Large intestine (tissue), 12 donors: ENCODE measurements at places on chromosomes 13 and 19. TPM values are rescaled to one million over a fixed set of nuclear protein-coding genes. Genes with fewer than 3 reads are reported as not detected.

- H3K4me3 ChIP-seq, result peak overlapping the region; percentile 36
- peak; percentile 93 for DNase-seq
- peaks cover 65% of the 10 kb centered on the region for H3K4me1 ChIP-seq
Measured at GRCh38 chr19:44753932-44754749, 5.6 kb downstream of the BCL3 start.

GRCh38 chr13:43537124-43537523 lies 249.6 kb downstream of the ENOX1 start:
- no peaks in the 10 kb centered on the region for H3K27me3 ChIP-seq
- H3K27ac ChIP-seq, result no peak overlapping the region
- no peaks in the 10 kb centered on the region for H3K36me3 ChIP-seq
- H3K4me1 ChIP-seq, result no peaks in the 10 kb centered on the region
- DNase-seq, result no peak

DNA sequence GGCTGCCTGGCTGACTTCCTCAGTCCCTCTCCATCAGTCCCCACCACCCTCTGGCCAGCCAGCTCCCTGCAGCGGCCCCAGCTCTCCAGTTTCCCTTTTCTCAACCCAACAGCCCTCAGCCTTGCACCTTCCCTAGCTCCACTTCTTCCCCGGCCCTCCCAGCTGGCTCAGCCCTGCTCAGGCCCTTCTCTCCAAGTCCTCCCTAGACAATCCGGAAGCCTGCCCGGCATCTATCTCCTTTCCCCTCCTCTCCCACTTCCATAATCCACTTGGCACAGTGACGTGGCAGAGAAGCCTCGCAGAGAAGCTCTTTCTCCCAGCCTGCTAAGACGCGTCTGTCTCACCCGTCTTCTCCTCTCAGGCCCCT lies 1.1 kb downstream of the UBXN6 start:
- H3K4me3 ChIP-seq, result peak overlapping the region; percentile 88
- DNase-seq, result no peak

DNA sequence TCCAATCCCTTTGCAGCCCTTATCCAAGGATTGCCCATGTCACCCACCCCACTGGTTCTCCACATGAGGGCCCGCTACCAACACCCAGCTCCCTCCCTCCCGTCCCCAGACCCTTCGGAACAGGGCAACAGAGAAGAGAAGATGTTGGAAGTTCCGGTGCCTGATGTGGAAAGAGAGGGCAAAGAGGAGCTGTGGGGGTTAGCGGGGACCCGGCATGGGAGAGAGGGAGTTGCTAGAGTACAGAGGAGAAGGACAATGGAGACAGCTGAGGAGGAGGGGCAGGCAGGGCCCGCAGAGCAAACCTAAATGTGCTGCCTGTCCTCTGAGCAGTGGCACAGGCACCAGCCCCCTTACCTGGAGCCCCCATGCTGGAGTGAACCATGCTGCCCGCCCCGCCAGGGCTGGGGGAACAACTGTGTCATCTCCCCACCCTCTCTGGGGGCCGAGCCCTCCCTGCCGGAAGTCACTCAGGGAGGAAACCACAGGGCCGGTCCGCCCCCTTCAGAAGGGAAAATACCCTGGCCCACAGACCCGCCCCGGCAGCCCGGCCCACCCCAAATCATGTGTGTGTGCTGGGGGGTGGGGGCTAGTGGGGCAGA lies at the start of gene POU2F2:
POU2F2 (minus strand) TSS at position 417 of the 599 bp plus-strand sequence; CDS start at position 382, 35 bp downstream.
- H3K4me1 ChIP-seq, result peaks cover 3% of the 10 kb centered on the region
- H3K27me3 ChIP-seq, result peaks cover 57% of the 10 kb centered on the region
- H3K36me3 ChIP-seq, result no peaks in the 10 kb centered on the region
- H3K4me3 ChIP-seq, result no peak within 1 kb of the TSS
- H3K27ac ChIP-seq, result no peak within 1 kb of the TSS
- no peak for DNase-seq

DNA sequence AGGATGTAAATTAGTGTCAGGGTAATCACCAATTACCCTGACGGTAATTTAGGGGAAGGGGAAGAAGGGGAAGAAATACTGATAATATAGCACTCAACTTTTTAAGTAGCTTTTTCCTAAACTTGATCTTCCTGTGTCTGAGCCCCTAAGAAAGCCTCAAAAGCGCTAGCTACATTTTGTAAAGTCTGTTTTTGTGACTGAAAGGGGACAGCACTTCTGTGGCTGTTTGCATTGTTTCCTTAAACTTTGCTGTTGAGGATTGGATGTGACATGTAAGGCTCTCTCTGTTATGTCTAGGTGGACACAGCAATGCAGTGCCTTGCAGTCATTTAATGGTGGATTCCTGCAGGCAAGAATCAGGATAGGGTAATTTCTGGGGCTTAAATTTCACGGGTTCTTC lies 42.8 kb downstream of the SPATA13 start:
- no peak overlapping the region for H3K4me3 ChIP-seq
- H3K27me3 ChIP-seq, result no peaks in the 10 kb centered on the region

DNA sequence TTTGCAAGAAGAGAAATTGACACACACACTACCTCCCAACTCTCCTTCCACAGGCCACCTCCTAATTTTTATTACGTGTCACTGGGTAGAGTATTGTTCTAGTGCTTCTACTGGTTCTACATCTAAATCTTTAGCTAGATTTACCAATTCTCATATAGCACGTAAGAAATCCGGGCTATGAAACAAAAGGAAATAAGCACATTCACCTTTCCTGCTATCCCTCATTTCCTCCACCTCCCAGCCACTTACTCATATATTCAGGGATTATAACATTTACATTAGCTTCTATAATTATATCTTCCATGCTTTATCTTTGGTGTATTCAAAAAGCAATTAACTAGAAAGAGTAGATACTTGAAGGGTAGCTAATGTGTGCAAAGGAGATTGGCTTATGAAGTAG lies 39.7 kb downstream of the USP12 start:
- H3K36me3 ChIP-seq, result no peaks in the 10 kb centered on the region
- DNase-seq, result no peak
- no peaks in the 10 kb centered on the region for H3K4me1 ChIP-seq
- no peak overlapping the region for H3K4me3 ChIP-seq

The PDX1 gene
- 20.0 TPM for polyA plus RNA-seq
